Effector CD4-positive, alpha-beta T cell (primary cell): ENCODE measurements at places on chromosomes 12 and 14.
A peak's percentile ranks its signal among the peaks of the same experiment; 100 is the strongest.

DNA sequence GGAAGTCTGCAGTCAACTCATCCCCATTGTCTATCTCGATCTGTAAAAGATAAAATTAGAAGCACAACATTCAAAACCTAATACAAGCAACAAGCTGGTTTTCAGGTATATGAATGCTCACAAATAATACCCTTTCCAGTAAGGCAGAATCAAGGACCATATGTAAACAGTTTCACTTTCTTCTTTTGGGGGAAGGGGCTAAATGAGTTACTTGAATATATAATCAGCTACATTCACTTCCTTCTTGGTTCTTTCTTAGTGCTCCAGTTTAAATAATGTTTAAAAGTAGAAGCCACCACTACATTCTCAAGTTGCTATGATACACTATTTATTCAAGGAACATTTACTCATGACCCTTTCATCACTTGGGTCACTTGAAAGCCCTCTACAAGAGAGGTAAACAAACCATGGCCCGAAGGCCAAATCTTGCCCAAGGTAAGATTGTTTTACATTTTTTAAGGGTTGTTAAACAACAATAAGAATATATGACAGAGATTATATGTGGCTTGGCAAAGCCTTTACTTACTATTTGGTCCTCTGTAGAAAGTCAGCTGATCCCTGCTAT lies 10.3 kb downstream of the TWF1 start:
- no peak for DNase-seq

GRCh38 chr12:48936379-48936979 lies 11.2 kb upstream of the FKBP11 start:
- peak; percentile 85 for DNase-seq

DNA sequence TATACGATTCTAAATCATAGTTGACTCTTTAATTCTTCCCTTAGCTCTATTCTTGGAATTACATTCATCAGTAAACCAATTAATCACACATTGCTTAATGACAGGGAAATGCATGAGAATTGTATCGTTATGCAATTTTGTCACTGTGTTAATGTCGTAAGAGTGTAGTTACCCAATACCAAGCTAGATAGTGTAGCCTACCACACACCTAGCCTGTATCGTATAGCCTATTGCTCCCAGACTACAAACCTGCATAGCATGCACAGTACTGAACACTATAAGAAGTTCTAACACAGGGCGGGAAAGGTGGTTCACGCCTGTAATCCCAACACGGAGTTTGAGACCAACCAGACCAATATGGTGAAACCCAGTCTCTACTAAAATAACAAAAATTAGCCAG lies 24.7 kb downstream of the HNRNPC start:
- DNase-seq: no peak

- DNase-seq: no peak
Measured at GRCh38 chr12:89140141-89140540, 212.2 kb downstream of the DUSP6 start.

- DNase-seq: no peak
Measured at GRCh38 chr12:130601327-130601726, 114.8 kb downstream of the RIMBP2 start.

DNA sequence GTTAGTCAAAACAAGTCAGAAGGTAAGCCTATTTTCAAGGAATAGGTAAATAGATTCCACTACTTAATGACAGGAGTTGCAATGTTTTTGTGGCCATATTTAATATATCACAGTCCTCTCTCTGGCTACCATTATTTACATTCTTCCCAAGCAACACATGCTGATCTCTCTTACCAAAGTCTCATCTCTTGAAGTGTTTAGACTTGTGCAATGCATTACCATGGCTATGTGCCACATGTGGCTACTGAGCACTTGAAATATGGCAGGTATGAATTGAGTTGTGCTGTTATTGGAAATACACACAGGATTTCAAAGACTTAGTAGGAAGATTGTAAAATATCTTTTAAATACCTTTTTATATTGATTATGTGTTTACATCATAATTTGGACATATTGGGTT lies 262.4 kb upstream of the PDE3A start:
- DNase-seq: no peak

- DNase-seq: no peak
Measured at GRCh38 chr14:69657950-69658355, 46.6 kb downstream of the SUSD6 start.

- DNase-seq: no peak
Measured at GRCh38 chr14:105272623-105273022, 24.3 kb downstream of the BTBD6 start.

GRCh38 chr14:52327374-52328226 lies 13.5 kb downstream of the PTGER2 start:
- DNase-seq: no peak

- DNase-seq: peak; percentile 46
Measured at GRCh38 chr12:112992541-112993398, 14.5 kb downstream of the OAS2 start.

- no peak for DNase-seq
Measured at GRCh38 chr12:84802161-84802560, 110.4 kb downstream of the SLC6A15 start.

DNA sequence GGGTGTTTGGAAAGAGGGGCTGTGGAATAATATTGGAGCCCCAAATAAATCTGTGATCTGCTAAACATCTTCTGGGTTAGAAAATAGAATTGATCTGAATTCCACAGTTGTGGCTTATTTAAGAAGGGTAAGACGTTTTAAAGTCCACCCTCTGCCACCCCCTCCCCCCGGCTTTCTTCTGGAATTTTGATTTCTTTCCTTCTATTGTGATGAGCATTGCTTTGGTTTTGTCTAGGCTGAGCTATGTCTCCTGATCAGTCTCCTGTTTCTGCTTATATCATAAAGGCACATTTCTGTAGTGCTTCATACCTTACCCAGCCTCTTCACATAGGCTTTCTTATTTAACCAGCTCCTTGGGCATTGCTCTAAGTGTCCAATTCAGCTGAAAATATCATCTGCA lies 77.3 kb upstream of the SLC38A2 start:
- DNase-seq: no peak

DNA sequence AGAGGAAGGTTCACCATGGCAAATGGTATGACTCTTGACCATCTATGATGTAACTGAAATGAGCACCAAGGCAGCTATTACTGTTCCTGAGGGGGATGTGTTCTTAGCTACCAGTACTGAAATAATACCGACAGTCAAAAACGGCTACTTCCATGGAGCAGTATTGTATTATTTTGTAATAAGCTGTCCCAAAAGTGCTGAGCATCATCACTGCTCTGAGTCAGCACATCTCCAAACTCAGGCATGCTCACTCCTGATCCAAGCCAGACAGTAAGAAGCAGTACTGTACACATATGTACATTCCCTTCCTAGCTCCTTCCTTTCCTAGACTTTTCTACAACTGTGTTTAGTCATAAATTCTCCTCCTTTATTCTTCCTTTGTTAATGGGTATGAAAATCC lies 8.6 kb downstream of the VTI1B start:
- no peak for DNase-seq

DNA sequence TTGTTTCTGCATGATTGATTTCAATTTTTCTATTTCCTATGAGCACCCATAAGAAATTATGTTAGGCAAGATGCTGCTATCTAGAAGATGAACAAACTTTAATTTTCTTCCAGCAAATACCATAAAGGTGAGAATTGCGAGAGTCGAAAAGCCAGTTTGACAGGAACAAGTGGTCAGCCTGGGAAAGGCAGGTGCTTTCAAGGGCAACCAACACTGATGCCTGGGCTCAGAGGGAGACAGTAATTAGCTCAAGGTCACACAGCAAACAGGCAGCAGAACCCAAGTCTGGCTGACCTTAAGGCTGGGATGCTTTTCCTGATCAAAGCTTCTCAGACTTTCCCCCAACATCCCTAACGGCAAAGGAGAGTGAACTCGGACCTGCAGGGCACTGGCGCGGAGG lies 6.8 kb upstream of the OTUB2 start:
- no peak for DNase-seq

DNA sequence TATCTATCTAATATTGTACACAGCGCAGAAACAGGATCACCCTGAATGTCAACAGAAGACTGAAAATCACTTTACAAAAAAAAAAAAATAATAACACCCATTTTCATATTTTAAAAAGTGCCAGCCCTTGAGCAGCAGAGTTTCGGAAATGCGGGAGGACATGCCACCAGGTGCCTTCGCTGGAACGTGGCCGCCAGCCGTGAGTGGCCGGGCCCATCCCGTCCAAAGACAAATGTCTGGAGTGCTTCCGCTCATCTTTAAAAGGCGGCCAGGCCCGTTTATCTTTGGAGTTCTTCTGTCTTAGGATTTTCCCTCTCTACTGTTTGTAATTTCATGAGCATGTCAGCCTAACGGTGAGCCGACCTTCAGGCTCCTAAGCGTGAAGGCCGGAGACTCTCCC lies 43.5 kb downstream of the LRTM2 start:
- no peak for DNase-seq

DNA sequence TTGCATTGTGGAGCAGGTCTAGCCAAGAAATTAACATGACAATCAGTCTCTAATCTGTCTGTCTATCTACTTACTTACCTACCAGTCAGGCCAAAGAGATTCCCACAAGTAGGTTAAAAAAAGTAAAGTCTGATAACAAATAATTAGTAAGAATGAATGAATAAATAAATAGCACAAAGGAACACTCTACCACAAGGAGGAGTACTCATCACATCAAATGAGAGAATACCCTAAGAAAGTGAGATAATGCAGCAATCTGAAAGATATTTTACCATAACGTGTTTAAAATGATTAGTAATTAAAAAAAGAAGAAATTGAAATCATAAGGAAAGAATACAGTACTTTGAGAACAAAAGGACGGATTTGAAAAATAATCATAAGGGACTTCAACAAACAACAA lies 187.2 kb downstream of the SYNE2 start:
- no peak for DNase-seq

- no peak for DNase-seq
Measured at GRCh38 chr12:118356809-118357256, 15.9 kb downstream of the TAOK3 start.

DNA sequence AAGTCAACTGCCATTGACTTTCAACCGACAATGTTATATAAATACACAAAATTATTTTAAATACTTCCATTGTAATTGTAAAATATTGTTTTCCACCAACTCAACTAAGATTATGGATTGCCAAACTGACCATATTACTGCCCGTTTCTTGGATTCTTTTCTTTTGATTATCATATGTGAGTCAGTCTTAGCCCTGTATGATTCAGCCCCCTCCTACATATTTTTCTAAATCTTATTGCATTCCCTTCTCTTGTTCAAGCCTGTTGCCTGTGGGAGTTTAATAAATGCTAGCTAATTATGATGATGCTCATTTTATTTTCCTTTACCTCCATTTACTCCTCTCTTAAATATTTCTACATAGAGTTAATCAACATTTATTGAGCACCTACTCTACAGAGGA lies 6.8 kb downstream of the RASSF9 start:
- no peak for DNase-seq

- no peak for DNase-seq
Measured at GRCh38 chr14:54275997-54276725, 120.6 kb upstream of the CDKN3 start.

DNA sequence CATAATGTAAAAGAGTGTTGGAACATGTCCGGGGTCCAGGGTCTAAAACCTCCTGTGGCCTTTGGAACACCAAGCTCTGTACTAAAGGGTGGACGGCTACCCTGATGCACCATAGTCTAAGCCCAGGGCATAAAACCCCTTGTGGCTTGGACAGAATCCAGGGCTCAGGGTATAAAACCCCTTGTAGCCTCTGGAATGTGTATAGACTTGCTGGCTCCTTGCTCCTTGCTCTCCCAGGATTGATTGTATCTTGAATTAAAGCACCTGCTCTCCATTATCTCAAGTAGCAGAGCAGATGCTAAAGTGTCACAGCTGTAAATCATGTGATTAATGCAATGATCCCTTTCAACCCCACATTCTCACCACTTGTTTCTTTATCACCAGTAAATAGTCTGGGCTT lies 556.5 kb downstream of the LRFN5 start:
- DNase-seq: no peak

GRCh38 chr14:104582662-104583061 lies 3.1 kb downstream of the C14orf180 start:
- no peak for DNase-seq

DNA sequence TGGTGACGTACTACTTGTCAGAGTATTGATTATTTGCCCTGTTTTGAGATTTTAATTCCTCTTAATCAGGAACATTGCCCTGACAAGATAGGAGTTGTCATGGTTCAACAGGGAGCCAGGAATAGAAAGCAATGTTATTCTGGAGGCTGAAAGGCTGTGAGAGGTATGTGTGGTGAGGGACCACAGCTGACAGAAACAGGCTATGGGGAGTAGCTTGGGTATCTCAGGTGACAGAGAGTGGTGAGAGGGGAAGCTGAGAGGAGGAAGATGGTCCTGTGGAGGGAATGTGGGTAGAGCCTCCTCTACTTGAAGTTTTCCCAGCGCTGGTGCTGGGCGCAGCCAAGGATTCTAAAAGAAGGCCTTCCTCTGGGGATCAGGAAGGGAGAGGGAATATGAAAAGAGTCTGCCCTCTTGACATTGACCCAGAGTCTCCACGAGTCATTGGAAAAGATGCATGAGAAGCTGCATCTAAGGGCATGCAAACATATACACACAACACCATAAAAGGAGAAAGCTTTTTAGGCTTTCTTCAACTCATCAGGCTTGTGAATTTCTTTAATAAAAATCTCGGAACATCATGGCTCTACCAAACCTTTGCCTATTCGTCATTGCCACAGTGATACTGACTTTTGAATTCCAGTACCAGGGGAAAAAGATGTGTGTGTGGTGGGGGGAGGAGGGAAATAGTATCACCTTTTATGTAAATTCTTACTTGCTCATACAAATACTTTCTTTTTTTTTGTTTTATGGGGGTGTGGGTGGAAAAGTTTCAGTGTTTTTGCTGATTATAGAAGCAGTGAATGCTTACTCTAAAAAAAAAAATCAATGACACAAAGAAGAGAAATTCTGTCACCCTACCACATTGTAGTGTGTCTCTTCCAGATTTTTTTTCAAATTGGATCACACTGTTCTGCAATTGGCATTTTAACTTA lies 39.9 kb upstream of the DHRS7 start:
- DNase-seq: no peak

- DNase-seq: no peak
Measured at GRCh38 chr12:52119398-52120254, 40.1 kb downstream of the SMIM41 start.

- DNase-seq: no peak
Measured at GRCh38 chr14:74919421-74920165, 3.5 kb downstream of the RPS6KL1 start.

DNA sequence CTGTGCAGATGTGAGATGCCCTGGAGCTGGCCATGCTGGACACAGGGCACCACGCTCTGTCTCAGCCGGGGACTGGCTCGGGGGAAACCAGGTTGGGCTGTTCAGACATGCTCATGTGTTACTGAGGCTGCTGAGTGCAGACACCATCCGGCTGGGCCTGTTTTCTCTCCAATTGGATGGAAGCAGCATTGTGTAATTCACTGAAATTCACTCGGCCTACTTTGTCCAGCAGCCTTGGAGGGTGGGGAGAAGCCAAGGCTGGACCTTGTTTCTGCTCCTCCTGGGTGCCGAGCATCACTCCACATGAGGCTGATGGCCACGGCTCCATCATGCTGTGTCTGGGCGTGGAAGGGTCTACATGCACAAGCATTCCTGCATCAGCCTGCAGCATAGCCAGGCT lies 130.7 kb downstream of the SMOC1 start:
- DNase-seq: no peak

- no peak for DNase-seq
Measured at GRCh38 chr12:40788276-40788675, 96.0 kb downstream of the CNTN1 start.

- no peak for DNase-seq
Measured at GRCh38 chr12:7004840-7005239, 13.4 kb downstream of the LPCAT3 start.
